ENCODE measurements at places on chromosomes 6 and 20.

GRCh38 chr6:139742671-139743070 lies 368.2 kb upstream of the CITED2 start:
- no peak for DNase-seq

- no peak for DNase-seq
Observed at GRCh38 chr6:40719671-40720374, 132.7 kb upstream of the LRFN2 start.

GRCh38 chr6:11315743-11316437 lies 83.4 kb upstream of the NEDD9 start:
- DNase-seq = no peak

DNA sequence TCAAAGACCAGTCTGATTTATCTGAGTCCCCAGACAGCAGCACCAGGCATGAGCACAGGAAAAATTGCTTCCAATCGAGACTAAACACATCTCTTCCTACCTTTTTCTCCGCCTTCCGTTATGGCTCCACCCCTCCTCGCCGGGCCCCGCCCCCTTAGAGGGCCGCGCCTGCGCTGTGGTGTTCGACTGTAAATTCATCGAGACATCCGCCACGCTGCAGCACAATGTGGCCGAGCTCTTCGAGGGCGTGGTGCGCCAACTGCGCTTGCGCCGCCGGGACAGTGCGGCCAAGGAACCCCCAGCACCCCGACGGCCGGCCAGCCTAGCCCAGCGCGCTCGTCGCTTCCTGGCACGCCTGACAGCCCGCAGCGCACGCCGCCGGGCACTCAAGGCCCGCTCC lies 8.9 kb downstream of the REM1 start:
- DNase-seq = no peak

DNA sequence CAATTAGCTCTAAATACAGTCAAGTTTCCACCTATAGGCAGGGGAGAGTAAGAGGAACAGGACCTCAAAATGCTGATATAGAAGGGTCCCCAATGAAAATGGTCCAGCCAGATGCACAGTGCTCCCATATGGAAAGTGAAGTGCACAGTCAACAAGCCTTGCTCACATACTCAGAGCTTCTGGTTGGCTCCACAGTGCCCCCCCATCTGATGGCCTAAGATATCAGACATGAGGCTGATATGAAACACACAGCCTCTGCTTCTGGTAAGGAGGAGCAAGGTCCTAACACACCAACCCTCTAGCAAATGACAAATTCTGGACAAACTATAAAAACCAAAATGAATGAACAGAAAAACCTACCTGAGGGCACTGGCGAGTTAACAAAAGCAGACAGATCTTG lies 111.4 kb upstream of the EMILIN3 start:
- DNase-seq = no peak

All from putamen (tissue), 1 donor.